ENCODE measurements at places on chromosomes 3 and 15.

DNA sequence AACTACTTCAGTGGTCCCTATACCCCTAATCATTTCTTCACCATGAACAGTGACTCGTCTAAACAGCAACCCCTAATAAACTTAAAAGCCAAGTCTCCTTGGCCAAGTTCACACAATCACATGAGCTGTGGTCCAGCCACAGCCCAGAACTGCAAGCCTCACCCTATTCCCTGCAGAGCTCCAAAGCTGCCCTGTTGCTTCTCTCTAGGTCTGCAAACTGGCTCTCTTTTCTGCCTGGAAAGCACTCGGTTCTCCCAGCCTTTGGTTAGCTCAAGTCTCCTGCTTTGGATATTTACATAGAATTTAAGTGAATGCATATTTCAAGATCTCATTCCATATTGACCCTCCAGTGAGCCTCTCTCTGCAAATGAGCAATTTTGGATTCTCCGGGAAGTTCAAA lies 107.0 kb downstream of the TOP2B start:
- no peak for DNase-seq
- H3K36me3 ChIP-seq: no peaks in the 10 kb centered on the region
- no peak overlapping the region for H3K27ac ChIP-seq

DNA sequence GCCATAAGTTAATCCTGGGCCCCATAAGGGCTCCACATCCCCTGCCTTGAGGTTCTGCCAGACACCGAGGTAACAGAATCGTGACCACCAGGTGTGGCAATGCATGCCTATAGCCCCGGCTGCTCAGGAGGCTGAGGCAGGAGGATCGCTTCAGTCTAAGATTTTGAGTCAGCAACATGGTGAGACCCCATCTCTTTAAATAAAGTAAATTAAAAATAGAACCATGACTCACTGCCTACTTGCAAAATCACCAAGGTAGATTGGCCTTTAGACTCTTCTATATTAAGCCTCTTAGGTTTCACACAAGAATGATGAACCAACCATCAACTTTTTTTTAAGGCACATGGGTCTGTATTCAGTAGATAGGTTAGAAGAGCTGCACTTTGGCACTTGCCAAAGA lies 9.7 kb downstream of the WDR5B start:
- H3K27ac ChIP-seq: no peak overlapping the region
- H3K36me3 ChIP-seq: peaks cover 15% of the 10 kb centered on the region
- no peaks in the 10 kb centered on the region for H3K27me3 ChIP-seq
- H3K4me3 ChIP-seq: no peak overlapping the region
- no peaks in the 10 kb centered on the region for H3K4me1 ChIP-seq

DNA sequence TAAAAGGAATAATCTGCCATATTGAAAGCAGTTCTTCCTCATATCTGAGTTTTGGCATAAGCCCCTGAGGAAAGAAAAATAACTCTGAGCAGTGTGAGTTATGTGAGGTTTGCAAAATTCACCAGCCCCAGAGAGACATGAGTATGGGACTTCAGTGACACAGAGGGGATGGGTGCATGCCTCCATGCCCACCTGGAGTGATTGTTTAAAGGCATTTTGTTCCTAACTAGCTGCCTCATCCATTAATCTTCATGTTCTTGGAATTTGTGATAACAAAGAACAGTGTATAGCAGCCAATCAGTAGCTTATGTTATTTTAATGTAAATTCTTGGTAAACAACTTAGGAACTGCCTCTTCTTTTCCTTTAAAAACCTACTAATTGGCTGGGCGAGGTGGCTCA lies 11.1 kb upstream of the ESYT3 start:
- no peak for DNase-seq
- H3K27ac ChIP-seq: no peak overlapping the region
- no peaks in the 10 kb centered on the region for H3K27me3 ChIP-seq
- peaks cover 8% of the 10 kb centered on the region for H3K4me1 ChIP-seq
- H3K4me3 ChIP-seq: no peak overlapping the region

DNA sequence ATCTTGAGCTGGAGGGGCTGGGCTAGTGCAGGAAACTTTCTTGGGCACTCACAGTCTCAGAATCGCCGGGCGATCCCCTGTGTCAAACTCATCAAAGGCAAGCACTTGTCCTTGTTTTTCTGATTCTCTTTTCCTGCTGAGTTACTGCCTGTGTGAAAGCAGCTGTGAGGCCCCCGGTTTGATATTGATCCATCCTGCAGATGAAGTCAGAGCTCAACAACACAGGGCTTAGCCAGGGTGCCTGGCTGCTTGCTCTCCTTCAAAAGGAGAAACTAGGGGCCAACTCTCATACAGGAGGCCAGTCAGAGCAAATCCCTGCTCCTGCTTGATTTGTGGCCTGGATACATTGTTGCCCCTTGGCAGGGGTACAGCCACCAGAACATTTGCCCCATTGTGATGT lies 22.9 kb downstream of the CLSTN2 start:
- H3K4me1 ChIP-seq: no peaks in the 10 kb centered on the region
- no peaks in the 10 kb centered on the region for H3K36me3 ChIP-seq
- peaks cover 8% of the 10 kb centered on the region for H3K27me3 ChIP-seq
- H3K27ac ChIP-seq: no peak overlapping the region
- no peak overlapping the region for H3K4me3 ChIP-seq
- no peak for DNase-seq

GRCh38 chr3:21654662-21655061 lies 96.3 kb downstream of the ZNF385D start:
- H3K27ac ChIP-seq: no peak overlapping the region
- no peaks in the 10 kb centered on the region for H3K36me3 ChIP-seq
- H3K27me3 ChIP-seq: no peaks in the 10 kb centered on the region
- H3K4me1 ChIP-seq: no peaks in the 10 kb centered on the region
- no peak overlapping the region for H3K4me3 ChIP-seq

DNA sequence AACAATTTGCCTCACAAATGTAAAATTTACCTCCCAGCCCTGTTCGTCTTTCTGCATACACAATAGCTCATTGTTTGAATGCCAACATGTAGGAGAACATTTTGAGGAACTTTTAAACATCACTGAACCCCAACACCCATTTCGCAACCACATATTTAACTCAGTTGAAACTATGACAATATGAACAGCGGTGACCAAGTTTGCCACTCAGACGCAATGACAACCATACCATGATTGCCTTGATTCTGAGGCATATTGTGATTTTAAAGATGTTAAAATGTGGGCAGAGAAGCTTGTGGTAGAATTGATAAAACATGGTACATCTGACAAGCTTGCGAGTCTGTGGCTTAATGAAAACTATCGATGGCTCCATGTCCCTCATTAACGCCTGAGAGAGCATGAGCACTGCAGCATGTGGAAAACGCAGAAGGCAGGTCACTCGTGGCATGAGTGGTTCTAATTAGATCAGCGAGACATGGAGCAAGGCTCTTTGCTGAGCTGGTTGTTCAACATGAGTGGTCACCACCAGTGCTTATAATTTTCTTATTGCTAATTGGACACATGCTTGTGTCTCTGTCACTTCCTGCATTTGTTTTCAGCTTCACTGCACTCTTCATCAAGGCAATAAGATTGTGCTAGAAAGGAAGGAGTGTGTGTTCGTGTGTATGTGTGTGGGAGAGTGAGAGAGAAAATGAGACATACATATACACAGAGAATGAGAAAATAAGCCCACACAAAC lies 116.8 kb downstream of the CHST2 start:
- no peak overlapping the region for H3K4me3 ChIP-seq
- H3K36me3 ChIP-seq: no peaks in the 10 kb centered on the region
- no peaks in the 10 kb centered on the region for H3K27me3 ChIP-seq

GRCh38 chr3:61667814-61668213 lies 106.4 kb downstream of the PTPRG start:
- no peak for DNase-seq
- H3K36me3 ChIP-seq: no peaks in the 10 kb centered on the region
- no peaks in the 10 kb centered on the region for H3K27me3 ChIP-seq
- no peak overlapping the region for H3K4me3 ChIP-seq

DNA sequence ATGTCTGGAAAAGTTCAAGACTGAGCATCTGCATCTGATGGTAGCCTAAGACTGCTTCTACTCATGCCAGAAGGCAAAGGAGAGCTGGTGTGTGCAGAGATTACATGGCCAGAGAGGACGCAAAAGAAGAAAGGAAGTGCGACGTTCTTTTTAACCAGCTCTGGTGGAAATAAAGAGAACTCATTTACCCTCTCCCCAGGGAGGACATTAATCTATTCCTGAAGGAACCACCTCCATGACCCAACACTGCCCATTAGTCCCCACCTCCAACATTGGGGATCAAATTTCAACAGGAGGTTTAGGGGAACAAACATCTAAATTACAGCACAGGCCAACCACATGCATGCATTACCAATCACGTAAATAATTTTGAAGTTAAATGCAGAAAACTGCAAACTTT lies 1.5 kb upstream of the NCK1 start:
- no peak overlapping the region for H3K27ac ChIP-seq
- no peaks in the 10 kb centered on the region for H3K27me3 ChIP-seq
- DNase-seq: peak; percentile 26
- peaks cover 9% of the 10 kb centered on the region for H3K4me1 ChIP-seq

GRCh38 chr3:159260049-159260662 lies 458.3 kb downstream of the MFSD1 start:
- no peaks in the 10 kb centered on the region for H3K4me1 ChIP-seq
- H3K36me3 ChIP-seq: no peaks in the 10 kb centered on the region
- H3K27ac ChIP-seq: no peak overlapping the region
- H3K4me3 ChIP-seq: no peak overlapping the region

DNA sequence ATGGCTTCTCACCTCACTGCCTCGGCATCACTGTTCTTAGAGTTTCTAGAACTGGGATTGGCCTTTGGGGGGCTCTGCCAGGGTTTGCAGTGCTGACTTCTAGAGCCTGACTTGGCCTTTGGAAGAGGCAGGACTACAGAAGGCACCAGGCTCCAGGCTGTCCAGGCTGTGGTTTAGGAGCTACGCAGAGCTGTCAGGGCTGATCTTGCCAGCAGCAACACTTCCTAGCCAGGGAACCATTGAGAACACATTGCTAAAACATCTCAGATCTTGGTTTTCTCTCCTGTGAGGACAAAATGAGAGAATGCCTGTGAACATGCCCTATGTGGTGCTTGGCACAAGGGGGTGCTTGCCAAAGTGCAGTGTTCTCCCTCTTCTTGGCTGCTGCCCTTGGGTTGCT lies 34.6 kb upstream of the APEH start:
- no peak for DNase-seq
- H3K27ac ChIP-seq: no peak overlapping the region
- H3K27me3 ChIP-seq: no peaks in the 10 kb centered on the region
- H3K36me3 ChIP-seq: no peaks in the 10 kb centered on the region
- H3K4me3 ChIP-seq: no peak overlapping the region

GRCh38 chr15:48978638-48979037 lies 14.9 kb upstream of the SHC4 start:
- no peak overlapping the region for H3K27ac ChIP-seq
- H3K4me3 ChIP-seq: no peak overlapping the region
- H3K36me3 ChIP-seq: no peaks in the 10 kb centered on the region
- DNase-seq: no peak
- peaks cover 6% of the 10 kb centered on the region for H3K27me3 ChIP-seq

DNA sequence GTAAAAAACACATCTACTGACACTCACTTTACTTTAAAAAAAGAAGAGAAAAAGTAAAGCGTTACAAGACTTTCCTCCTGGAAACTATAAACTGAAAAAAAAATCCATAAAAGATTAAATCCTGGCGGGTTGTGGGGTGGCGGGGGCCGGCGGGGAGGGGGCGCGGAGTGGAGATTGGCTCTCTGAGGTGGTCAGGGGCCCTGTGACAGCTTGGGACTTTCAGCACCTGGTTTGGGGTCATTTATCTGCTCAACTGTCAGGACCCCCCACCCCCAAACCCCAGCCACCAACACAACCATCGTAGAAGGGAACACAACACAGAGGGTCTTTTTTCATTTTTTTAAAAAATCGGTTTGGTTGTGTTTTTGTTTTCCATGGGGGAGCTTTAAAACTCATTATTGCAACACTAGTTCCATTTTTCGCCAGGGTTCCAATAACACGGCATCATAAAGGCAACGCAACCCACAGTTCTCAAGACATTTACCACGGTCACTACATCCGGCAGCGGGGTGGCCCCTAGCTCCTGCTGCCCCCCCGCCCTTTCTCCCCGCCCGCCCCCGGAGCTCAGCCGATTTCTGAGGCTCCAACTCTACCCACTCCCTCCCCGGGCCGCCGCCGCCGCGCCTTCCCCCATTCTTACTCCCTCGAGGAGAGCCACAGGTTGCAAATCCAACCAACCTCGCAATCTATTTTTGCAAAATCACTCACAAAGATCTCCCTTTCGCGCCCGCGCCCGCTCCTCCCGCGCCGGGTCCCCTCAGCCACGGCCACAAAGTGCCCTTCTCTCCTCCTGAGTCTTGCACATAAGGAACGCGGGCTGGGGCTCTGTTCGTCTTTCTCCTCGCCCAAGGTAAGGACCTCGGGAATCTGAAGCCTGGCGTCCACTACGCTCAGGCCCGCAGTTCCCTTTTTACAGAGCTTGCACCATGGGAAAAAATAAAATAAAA lies 1.8 kb downstream of the BCL6 start:
- no peaks in the 10 kb centered on the region for H3K36me3 ChIP-seq
- peak overlapping the region; percentile 97 for H3K27ac ChIP-seq
- peaks cover 9% of the 10 kb centered on the region for H3K27me3 ChIP-seq
- H3K4me3 ChIP-seq: peak overlapping the region; percentile 58
- peak; percentile 84 for DNase-seq

GRCh38 chr3:51932471-51933370 lies 9.0 kb downstream of the RRP9 start:
- no peak overlapping the region for H3K27ac ChIP-seq
- H3K4me1 ChIP-seq: no peaks in the 10 kb centered on the region
- no peak overlapping the region for H3K4me3 ChIP-seq
- H3K27me3 ChIP-seq: no peaks in the 10 kb centered on the region
- peaks cover 53% of the 10 kb centered on the region for H3K36me3 ChIP-seq

DNA sequence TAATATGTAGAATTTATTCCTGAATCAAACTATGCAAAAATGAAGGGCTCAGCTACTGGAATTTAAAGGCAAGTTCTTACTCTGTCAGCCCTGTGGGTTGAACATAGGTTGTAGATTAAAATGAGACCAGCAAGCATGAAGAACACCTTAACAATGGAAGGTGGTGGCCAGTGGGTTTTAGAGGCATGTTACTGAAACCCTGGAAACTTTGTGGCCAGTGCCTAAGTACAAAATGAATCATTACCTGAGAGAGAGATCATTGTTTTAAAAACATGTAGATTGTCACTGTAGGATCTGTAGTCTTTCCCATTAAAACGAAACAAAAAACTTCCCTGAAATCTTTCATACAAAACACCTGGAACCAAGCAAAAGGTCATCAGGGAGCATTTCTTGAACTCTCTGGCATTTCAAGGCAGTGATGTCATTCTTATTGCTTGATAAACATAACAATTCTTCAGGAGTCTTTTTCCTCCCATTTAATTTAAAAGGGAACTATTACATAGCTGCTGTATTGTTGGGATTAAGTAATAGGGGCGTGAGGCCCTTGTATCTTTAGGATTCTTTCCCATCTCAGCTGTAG lies 51.8 kb downstream of the TMEM108 start:
- no peaks in the 10 kb centered on the region for H3K36me3 ChIP-seq
- DNase-seq: peak; percentile 14
- H3K27ac ChIP-seq: no peak overlapping the region

- DNase-seq: peak; percentile 46
- no peaks in the 10 kb centered on the region for H3K27me3 ChIP-seq
- H3K36me3 ChIP-seq: no peaks in the 10 kb centered on the region
- no peak overlapping the region for H3K4me3 ChIP-seq
These were observed 114.1 kb upstream of the FRMD4B start for GRCh38 chr3:69499899-69500421.

Data from muscle of leg (tissue), 16 donors.